ENCODE measurements at places on chromosomes 7 and 10. TPM values are rescaled to one million over a fixed set of nuclear protein-coding genes. Genes with fewer than 3 reads are reported as not detected.

- DNase-seq: no peak
Observed at GRCh38 chr10:36248304-36248981, 606.3 kb upstream of the FZD8 start.

DNA sequence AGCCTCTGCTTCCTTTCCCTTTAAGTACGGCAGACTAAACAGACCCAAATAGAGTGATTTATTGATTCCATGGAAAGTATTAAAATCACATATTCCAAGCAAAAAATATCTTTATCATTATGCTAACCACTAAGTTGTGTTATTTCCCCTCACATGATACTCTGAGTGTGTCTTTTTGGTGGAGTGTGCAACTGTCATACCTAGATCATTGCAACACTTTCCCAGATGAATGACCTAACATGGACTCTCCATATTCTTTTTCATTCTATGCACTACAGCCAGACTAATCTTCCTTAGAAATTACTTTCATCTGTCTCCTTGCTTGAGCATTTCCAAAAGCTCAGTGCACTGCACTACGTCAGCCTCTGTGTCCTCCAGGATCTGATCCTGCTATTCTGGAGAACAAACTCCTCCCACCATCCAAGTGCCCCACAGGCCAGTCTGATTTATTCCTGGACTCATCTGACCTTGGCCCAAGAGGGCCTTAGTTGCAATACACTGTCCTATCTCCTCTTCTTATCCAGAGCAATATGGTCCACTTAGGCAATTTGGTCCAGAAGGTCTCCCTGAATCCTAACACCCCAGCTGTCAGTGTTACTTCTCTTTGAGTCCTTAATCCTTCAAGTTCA, 263.3 kb upstream of the KLF6 start:
- no peak for DNase-seq

- no peak for DNase-seq
Observed at GRCh38 chr10:44927352-44927751, 16.2 kb downstream of the TMEM72 start.

GRCh38 chr10:52906046-52906445, 133.5 kb upstream of the MBL2 start:
- no peak for DNase-seq

DNA sequence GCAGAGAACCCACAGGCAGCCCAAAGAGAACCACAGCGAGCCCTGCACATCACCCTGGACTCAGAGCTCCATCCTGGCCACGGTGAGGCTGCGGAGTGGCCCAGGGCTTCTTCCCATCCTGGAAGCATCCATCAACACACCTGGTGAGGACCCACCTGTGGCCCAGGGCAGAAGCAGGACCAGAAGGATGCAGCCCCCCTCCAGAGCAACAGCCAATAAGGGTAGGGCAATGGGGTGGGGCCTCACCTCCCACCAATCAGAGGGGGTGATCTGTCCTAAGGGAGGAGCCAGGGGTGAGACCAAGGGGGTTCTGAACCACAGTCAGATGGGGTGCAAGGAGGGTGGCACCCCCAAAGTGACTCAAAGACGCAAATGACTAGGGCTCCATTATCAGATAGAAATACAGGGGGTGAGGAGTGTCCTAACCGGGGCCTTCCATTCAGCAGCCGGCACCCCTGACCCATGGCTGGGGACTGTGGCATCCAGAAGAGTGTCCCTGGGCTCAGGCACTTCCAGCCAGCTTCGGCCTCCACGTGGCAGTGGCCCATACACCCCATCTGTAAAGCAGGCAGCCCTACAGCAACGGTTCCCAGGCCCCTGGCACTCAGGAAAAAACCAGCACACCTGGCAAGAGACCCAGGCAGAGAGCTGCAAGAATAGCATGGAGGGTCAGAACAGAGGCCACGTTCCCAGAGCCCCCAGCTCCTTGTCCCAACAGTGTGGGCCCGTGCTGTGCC, 36.9 kb downstream of the STK32C start:
- DNase-seq: no peak

GRCh38 chr7:75729851-75730274, 8.9 kb downstream of the HIP1 start:
- no peak for DNase-seq

GRCh38 chr7:91373111-91373800, 109.0 kb downstream of the FZD1 start:
- no peak for DNase-seq

DNA sequence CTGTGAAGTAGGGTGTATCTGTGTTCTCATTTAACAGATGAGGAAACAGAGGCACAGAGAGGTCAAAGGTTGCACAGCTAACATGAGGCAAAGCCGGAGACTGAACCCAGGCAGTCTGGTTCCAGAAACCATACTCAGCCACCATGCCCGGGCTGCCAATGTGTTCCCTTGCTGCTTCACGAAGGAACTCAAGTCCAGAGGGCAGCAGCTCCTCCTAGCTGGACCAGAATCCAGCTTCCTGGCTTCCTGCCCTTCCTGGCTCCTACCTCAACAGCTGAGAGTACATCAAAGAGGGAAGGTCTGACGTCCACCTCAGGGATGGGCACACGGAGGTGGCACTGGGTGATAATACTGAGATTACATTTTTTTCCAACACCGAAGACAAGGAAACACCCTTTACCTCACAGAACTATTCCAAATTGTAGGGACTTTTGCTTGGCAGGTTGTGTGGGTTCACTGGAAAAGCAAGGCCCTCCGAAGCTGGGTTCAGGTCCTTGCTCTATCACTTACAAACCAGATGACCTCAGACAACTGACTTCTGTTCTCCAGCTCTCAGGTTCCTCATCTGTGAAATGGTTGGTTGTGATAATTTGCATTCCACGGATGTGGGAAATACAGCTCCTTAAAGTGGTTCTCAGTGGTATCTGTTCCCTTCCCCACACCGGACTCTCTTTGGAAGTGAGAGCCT, 154.1 kb upstream of the ZMIZ1 start:
- DNase-seq: no peak

- peak; percentile 11 for DNase-seq
Observed at GRCh38 chr10:104028146-104028545, 57.5 kb downstream of the COL17A1 start.

DNA sequence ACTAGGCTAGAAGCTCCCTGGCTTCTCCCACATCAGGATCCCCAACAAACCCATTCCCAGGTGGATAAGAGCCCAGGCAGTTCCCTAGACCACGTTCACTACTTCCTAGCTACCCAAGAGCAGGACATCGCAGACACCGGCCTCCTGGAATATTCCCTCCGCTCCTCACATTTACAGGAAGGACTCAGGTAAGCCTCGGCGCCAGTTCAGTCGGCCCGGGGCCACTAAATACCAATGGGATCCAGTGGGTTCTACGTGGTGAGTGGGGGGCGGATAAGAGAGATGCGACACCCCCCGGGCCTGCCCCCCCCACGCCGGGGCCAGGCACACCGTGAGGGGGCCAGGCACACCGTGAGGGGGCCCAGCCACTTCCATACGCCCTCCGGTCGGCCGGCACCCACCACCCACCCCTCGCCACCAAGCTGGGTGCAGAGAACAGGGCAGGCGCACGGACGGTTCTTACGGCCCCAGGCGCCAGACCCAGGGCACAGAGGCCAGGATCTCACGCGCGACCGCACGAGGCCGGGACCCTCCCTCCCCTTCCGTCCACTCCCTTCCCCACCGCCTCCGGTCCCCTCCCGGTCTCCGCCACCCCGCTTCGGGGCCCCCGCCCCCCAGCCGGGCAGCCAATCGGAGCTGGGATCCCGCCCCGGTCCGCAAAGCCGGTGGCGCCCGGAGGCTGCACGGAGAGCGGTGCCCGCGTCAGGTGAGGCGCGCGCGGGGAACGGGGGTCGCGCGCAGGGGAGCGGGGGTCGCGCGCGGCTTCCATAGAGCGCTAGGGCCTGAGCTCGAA, at the start of gene BLVRA:
Gene BLVRA (plus strand): TSS at position 652 of the 793 bp plus-strand sequence. CDS start 12,479 bp downstream, outside the sequence.
- peak; percentile 57 for DNase-seq

DNA sequence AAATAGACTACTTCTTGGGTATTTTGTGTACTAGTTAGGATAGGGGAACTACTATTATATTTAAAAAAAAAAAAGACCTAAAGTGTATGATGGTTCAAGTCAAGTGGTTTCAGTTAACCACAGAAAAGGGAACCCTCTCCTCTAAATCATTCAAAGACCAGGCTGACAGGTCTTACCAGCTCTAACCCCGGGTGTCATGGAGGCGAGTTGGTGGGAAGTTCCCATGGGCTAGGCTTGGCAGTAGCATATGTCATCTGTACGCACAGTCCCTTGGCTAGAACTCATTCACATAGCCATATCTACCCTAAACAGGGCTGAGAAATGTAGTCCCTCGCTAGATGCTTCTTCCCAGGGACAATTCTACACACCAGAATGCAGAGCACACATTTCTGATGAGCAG, 37.7 kb upstream of the KCNMA1 start:
- no peak for DNase-seq

DNA sequence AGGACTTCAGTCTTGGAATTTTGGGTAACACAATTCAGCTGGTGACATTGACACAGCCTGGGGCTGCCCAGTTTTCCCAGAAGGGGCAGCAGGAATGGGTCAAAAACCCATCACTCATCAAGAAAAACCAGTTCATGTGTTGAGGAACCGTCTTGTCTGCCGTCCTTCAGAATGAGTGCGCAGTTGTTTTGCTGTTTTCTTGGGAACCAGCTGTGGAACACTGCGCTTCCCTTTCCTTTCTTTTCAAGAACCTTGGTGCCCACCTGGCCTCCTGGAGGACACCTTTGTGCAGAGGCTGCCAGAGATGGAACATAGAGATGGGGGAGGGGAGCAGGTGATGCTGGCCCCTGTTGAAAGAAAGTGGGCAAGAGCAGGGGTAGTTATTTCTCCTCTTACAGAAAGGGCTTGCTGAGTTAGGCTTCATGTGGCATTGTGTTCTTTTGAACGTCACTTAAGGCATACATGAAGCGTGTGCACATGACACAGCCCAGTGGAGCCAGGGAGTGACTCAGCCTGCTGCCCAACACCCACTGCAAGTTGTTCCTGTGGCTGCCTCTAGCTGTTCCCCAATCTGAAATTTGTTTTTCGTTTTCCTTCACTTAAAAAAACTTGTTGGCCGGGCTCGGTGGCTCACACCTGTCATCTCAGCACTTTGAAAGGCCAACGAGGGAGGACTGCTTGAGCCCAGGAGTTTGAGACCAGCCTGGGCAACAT, 87.4 kb upstream of the TNS3 start:
- DNase-seq: peak; percentile 12

GRCh38 chr10:61973906-61974305, 72.4 kb downstream of the ARID5B start:
- DNase-seq: no peak

DNA sequence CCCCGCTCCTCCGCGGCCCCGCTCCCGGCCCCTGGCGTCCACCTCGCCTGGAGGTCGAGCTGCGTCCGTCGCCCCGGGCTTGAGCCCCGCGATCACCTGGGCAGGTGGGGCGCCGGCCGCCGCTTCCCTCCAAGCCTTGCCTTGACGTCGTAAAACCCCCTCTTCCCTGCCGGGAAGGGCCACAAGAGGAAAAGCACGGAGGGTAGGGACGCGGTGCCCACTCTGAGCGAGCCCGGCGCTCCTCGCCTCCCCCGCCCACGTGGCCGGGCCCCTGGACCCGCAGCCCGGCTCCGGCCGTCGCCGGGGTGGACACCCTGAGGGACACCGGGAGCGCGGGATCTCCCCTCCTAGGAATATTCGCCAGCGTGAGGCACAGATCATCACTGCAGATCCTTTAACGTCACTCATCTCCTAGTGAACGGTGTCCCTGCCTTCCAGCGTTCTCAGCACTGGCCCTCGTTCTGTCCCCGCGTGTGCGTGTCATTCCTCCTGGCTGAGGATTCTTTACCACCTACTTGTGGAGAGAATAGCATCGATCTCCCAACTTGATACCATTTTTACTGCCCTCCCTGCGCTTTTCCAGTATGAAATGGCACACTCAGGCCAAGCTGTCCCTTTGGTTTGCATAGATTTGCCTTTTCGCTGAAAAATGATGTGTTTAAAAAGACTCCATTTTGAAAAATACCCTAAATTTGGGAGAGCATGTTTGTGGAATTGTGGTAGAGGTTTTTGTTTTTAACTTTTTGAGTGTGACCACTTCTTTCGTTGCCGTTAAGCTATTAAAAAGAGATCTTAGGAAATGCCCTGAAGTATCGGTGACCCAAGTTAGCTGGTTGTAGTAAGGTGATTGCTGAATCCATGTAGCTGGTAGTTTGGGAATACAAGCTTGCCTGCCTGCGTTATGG, 649 bp downstream of the ACTR3B start:
- peak; percentile 26 for DNase-seq

GRCh38 chr10:73908853-73909539, 1.9 kb upstream of the PLAU start:
- peak; percentile 86 for DNase-seq

DNA sequence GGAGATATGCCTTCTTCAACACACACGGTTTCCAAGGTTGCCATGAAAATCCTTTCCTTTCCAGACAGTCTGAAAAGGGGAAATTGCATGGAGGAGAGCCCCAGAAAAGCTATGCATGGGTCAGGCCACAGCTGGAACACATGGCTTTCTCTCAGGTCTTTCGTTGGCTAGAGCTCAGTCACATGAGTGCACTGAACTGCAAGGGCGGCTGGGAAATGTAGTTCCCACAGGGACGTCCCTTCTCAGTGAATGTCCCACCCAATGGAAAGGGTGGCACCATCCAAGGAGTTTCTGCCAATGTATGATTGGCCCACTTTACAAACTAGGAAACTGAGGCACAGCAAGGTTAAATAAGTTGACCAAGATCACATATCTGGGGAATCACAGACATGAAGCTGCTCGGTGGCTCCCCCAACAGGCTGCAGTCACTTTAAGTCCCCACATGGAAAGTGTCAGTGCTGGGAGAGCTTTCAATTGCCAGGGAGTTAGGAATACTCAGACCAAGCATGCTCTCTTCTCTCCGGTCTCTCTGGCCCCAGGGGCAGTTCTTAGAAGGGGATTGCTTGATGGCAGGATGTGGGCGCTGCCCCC, 571.3 kb downstream of the GLRX3 start:
- DNase-seq: no peak

Gene WNT8B
- total RNA-seq: 0.38 TPM

Gene CALHM3
- not detected for total RNA-seq

Gene TNS3
- total RNA-seq: 0.16 TPM

Gene CDHR1
- 2.4 TPM for total RNA-seq

Gene TAS2R39
- total RNA-seq: not detected

Gene ASB10
- not detected for total RNA-seq

Gene TMEM225B
- 2.2 TPM for total RNA-seq

Gene PON3
- not detected for total RNA-seq

Gene DGKB
- not detected for total RNA-seq
